A549 treated with DMSO at 1 μM for 4 hours (cell line): ENCODE measurements at places on chromosomes 6 and 20. TPM values are rescaled to one million over a fixed set of nuclear protein-coding genes. Genes with fewer than 3 reads are reported as not detected.

Gene C6orf15
- total RNA-seq, result not detected in 5 replicates

Gene POFUT1
- 40.2 to 48.6 TPM (median 46.0 TPM) in 5 replicates for total RNA-seq

Gene DZANK1
- 2.8 to 3.2 TPM (median 2.8 TPM) in 5 replicates for total RNA-seq

Gene OXT
- not detected in 5 replicates for total RNA-seq

Gene PROKR2
- not detected in 5 replicates for total RNA-seq
